ENCODE measurements at places on chromosomes 4 and X.

DNA sequence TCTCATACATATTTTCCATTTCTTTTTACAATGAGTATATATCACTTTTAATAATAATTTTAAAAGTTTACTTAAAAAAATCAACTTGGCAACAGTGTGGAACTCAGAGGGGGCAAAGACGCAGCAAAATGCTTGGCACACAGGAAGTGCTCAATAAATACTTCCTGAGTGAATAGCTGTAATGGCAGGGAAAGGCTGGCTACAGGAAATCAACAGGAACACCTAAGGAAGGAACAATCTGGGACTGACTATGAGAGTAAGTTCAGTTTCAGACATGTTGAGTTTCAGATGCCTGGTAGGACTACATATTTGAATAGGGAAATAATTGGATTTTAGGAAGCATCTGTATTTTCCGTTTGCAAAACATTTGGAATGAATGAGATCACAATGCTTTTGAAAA, 137.6 kb downstream of the SCLT1 start:
- DNase-seq: no peak

- no peak for DNase-seq
Observed at GRCh38 chr4:140893939-140894338, 137.8 kb upstream of the TBC1D9 start.

DNA sequence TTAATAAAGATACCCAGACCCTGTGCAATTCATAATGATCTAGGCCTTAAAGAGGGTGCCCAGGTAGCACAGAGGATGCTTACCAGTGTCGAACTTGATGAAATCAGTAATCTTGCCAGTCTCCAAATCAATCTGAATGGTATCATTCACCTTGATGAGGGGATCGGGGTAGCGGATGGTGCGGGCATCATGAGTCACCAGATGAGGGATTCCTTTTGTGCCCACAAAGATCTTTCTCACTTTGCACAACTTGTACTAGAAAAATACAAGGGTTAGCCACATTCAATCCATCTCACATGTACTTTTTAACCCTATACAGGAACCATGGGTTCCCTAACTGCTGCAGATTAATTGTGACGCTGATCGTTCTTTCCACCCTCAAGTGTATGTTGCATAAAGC, 3.3 kb downstream of the RPS4X start:
- peak; percentile 19 for DNase-seq

DNA sequence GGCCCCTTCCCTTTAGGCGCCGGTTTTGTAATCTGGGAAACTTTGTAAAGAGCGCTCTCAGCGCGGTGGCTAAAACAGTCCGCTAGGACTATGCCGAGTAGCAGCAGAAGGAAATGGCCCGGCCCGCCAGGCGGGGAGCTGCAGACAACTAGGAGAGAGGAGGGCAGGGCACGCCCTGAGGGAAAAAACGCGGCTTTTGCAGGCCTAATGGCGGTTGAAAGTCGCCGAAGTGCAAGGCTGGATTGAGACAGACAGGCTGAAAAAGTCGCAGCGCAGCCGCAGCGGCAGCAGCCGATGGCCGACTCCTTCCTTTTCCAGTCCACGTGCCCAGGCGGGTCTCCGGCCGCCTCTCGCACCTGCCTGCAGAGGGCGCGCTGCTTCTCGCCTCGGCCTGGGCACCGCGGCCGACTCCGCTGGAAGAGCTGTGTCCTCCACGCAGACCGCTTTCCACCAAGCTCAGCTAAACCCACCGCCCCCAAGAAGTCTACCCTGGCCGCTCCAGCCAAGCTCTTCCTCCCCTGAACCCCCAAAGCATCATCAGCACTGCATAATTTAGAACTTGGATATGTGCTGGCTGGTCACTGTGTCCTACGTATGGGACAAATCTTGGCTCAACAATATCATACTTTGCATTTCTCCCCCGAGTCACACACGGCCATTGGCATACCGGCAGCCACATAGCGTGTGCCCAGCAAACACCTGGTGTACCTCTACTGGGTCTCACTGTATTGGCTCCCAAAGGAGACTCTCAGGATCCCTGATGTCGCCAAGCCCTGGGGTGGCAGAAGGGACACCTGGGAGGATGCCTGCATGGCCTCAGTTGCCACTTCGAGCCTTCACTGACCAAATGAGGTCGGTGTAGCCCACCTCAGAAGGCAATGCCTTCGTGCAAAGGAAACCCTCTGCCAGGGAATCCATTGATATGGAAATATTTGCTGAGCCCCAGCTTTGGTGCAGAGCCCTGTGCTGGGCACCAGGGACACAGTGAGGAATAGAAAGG, 14.5 kb downstream of the SLC25A5 start:
- peak; percentile 51 for DNase-seq

GRCh38 chrX:106894392-106894909, 8.7 kb downstream of the RIPPLY1 start:
- DNase-seq: peak; percentile 66

DNA sequence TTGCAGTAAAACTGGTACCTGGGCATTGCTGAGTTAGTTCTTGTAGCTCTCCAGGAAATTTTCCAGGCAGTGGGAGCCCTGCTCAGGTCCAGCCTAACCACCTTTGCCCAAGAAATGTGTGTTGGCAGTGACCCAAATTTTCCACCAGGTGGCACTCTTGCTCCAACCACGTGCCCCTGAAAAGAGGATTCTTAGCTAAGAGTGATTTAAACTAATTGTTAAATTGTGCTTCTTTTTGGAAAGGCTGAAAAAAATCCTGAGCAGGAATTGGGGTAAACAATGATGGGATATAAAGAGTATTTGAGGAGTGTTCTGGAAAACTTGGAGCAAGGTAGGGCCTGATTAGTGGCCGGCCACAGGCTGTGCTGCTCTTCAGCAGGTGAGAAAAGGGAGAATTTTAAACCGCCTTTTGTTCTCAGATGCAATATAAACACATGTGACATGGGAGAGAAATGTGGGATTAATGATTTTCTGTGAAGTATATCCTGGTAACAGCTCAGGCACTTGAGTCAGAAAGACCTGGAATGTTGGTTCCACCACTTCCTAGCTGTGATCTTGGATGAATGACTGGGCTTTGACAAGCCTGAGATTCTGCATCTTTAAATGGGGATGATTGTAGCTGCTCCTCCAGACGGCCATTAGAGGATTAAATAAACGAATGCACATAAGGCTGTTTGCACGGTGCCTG, 219.6 kb downstream of the PTTG2 start:
- peak; percentile 57 for DNase-seq

- DNase-seq: no peak
Observed at GRCh38 chr4:106201373-106201772, 114.6 kb downstream of the TBCK start.

GRCh38 chr4:140833280-140833679, 77.1 kb upstream of the TBC1D9 start:
- DNase-seq: no peak

DNA sequence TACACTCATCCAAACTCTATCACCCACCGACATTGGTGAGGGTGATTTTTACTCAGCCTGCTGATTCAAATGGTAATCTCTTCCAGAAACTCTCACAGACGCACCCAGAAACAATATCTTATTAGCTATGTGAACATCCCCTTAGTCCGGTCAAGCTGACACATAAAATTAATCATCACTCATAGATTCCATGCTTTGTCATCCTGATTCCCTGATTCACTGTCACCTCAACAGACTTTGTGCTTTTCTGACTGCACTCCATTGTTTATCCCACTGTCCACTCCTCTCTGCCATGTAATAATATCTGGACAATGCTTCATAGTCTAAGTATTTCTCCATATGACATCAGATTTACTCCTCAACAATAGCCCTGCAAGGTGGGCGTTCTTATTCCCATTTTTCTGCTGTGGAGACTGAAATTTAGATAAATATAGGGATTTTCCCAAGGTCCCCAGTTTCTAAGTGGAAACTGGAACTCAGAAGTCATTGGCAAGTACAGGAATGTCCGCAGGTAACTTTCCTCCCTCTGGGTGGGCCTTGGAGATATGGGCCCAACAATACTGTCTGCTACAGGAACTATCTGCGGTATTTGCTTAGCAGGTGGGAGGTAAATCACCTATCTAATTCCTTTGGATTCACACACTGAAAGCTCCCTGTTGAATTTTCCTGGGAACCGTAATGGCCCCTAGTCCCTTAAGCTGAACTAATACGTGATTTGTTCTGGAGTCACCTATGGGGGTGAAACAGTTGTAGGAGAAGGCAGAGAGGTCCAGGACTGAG, 228.6 kb upstream of the BCOR start:
- no peak for DNase-seq

DNA sequence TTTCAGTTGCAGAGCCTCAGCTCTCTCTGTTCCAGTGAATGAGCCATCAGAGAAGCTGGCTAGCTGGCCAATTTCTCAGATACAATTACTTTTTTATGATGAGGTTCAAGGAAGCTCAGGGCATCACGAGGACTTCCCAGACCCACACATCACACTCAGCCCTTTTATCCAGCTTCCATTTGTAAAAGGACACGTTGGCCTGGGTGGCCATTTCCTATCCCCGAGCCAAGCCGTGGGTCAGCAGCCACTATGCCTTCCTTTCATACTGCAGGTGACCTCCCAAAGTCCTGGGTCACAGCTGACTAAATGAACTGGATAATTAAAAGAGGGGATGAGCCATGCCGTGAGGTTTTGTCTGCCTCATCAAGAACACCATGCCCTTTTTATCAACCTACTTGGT, 236.9 kb upstream of the PPARGC1A start:
- no peak for DNase-seq

- no peak for DNase-seq
Observed at GRCh38 chrX:149004936-149005335, 500.2 kb downstream of the IDS start.

GRCh38 chr4:148946271-148946670, 504.1 kb upstream of the NR3C2 start:
- DNase-seq: no peak

GRCh38 chr4:1241466-1241935, 7.4 kb downstream of the CTBP1 start:
- no peak for DNase-seq

GRCh38 chr4:45241976-45242375, 515.6 kb upstream of the GNPDA2 start:
- DNase-seq: no peak

GRCh38 chrX:143571521-143571920, 54.2 kb upstream of the SPANXN3 start:
- DNase-seq: no peak

- DNase-seq: peak; percentile 69
Observed at GRCh38 chr4:74671080-74671698, 123.1 kb downstream of the BTC start.

GRCh38 chrX:18664947-18665346, 7.0 kb downstream of the RS1 start:
- DNase-seq: no peak

DNA sequence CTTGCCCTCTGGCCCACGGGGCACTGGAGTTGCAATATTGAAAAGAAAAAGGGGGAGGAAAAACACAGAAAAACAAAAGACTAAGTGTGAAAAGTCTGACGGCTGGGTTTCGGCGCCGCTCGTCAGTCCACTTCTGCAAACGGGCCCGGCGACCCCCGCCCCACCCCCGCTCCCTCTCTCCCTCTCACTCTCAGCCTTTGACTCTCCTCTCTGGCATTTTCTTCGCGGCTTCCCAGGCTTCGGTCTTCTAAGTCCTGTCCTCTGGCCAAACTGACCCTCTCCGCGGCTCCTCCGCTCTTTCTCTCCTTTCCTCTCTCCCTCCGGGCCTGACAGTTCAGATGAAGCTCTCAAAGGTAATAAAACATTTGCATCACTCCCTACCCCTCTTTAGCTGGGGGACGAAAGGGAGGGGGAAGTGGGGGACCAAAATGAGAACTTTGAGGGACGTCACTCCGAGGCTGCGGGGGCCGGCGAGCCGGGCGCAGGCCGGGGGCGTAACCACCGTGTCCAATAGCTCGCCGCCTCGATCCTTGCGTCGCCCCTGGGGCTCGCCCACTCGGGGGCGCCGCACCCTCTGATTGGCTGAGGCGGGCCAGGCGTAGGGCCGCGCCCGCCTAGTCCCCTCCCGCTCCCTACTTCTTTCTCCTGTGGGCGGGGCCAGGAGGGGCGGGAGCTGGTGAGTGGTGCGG, at the start of gene NKX6-1:
Gene NKX6-1 (minus strand): TSS at position 358 of the 689 bp plus-strand sequence. CDS start 1,064 bp downstream, outside the sequence.
- DNase-seq: no peak

- no peak for DNase-seq
Observed at GRCh38 chr4:68489338-68489737, 42.1 kb downstream of the TMPRSS11E start.

GRCh38 chrX:38664285-38664684, 102.9 kb downstream of the TSPAN7 start:
- peak; percentile 34 for DNase-seq

GRCh38 chrX:46941341-46941740, 29.1 kb downstream of the JADE3 start:
- DNase-seq: no peak

- no peak for DNase-seq
Observed at GRCh38 chr4:38082424-38083385, 122.5 kb downstream of the PTTG2 start.

- DNase-seq: no peak
Observed at GRCh38 chrX:69951753-69952152, 98.0 kb downstream of the AWAT2 start.

GRCh38 chr4:82362565-82362964, 11.2 kb downstream of the HNRNPD start:
- no peak for DNase-seq

DNA sequence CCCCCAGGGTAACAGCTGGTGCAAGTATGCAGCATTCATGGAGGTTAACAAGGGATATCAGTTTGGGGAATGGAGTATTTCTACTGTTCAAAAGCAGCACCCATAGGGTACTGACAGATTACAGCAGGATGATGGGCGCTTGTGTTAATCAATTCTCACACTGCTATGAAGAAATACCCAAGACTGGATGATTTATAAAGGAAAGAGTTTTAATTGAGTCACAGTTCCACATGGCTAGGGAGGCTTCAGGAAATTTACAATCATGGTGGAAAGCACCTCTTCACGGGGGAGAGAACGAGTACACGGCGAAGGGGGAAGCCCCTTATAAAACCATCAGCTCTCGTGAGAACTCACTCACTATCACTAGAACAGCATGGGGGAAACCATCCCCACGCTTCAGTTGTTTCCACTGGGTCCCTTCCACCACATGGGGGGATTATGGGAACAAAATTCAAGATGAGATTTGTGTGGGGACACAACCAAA, 64.1 kb downstream of the TNIP2 start:
- DNase-seq: no peak

- no peak for DNase-seq
Observed at GRCh38 chr4:138927072-138927471, 88.5 kb upstream of the NOCT start.

- no peak for DNase-seq
Observed at GRCh38 chr4:69775321-69775867, 15.0 kb upstream of the SULT1B1 start.

DNA sequence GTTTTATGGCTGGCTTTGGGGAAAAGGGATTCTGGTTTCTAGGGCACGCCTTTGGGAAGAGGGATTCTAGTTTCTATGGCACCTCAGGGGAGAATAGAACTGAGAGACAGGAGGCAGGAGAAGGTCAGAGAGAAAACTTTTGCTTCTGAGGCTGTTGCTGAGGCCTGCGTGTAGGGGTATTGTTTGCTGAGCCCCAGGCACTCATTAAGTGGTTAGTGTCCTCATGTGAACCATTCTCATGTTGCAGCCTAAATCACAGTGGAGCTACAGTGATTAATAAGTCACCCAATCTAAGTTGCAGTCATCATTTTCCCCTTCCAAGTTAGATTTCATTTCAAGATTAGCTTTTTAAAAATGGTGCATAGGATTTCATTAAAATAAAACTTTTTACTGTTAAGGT, 29.0 kb downstream of the VCX3A start:
- no peak for DNase-seq
